ENCODE measurements at places on chromosomes 1 and 21.

DNA sequence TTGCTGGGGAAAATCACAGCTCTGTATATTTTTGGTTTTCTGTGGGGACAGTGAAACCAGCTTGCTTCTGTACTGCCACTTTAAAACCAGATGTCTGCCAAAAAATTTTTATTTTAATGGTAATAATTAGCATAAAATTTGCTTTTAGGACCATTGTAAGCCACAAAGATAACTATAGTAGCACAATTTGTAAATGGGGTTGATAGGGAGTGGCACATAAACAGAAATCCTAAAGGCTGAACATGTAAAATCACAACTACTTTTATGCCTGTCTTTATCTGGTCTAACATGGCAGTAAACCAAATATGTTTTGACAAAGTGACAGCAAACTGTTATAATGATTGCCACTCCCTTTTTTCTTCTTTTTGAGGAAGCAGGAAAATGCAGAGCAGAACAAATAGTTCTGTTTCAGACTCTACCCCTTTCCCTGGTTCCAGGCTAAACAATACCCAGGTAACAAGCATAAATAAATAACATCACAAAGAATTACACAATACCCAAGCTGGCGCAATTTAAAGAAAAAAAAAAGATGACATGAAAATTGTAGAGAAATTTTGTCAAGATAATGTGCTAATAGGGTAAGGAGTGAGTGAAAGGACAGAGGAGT is 24.0 kb upstream of the CCDC181 start:
- DNase-seq = no peak

DNA sequence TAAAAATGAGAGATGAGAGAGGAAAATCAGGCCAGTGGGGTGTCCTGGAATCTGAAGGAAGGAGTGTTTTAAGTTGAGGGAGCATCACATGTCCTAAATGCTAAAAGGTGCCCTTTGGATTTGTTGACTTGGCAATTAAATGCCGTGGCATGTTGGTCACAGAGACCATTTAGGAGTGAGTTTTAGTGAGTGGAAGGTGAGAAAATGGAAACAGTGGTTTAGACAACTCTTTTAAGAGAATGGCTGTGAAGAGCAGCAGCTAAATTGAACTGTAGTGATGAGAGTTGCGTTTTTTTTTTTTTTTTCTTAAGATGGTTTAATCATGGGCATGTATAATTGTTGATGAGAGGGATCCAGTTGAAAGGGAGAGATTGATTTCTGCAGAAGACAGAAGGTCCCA is 95.0 kb downstream of the S1PR1 start:
- DNase-seq = no peak

DNA sequence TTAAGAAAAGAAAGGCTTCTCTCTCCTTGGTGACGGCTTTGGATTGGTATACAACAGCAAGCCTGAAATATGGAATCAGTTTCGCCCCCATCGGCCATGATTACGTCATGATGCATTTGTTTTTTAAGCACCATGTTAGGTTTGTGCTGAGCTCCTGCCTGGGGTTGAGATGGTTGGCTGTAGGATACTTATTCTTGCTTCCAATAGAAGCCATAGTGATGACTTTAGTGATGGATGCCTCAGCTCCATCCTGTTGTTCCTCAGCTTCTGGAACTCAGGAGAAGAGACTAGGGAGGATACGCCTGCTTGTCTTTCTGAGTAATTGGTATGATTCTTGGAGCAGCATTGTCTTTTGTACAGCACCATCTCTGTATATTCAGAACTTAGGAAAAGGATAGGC is 14.7 kb downstream of the XCL1 start:
- no peak for DNase-seq

- no peak for DNase-seq
Measured at GRCh38 chr1:232974971-232975370, 24.6 kb downstream of the NTPCR start.

GRCh38 chr1:190599670-190600069 is 122.0 kb upstream of the BRINP3 start:
- DNase-seq = no peak

- DNase-seq = no peak
Measured at GRCh38 chr1:37037690-37038089, 3.4 kb upstream of the GRIK3 start.

GRCh38 chr21:39637197-39637970 is 24.6 kb downstream of the B3GALT5 start:
- DNase-seq = no peak

GRCh38 chr1:236489710-236490377 is 33.9 kb upstream of the LGALS8 start:
- no peak for DNase-seq

GRCh38 chr1:233479110-233479890 is 134.6 kb upstream of the KCNK1 start:
- no peak for DNase-seq

- no peak for DNase-seq
Measured at GRCh38 chr1:23169727-23170335, 1.2 kb upstream of the LUZP1 start.

GRCh38 chr1:39275836-39276507 is 71.5 kb downstream of the MACF1 start:
- DNase-seq = no peak

DNA sequence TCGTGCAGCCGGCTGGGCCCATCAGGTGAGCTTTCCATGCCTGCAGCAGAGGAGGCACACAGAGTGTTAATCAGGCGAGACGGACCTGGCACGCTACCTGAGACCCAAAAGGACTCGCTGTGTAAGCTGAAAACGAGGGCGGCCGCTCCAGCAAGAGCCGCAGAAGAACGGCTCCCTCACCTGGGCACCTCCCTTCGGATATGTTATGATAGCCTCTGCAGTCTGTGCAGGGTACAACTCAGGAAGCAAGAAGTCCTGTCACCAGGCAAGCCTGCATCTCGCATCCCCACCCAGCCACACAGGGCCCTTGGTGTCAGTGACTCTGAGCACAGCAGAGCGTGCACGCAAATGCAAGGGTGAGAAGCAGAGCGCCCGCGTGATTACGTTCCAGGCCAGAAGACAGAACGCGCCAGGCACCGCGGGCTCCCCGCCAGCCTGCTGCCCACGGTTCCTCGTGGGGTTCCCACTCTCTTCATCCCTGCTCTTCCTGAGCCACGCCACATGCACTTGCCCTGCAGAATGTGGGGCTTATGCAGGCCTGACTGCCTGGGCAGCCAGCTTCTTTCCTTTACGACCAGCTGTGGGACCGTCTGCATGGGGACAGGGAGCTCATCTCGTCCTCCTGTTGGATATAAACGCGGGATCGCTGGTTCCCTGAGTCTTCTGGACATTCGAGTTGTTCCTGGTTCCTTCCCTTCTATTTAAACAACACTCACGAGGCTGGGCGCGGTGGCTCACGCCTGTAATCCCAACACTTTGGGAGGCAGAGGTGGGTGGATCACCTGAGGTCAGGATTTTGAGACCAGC is 20.2 kb upstream of the LRRC47 start:
- no peak for DNase-seq

DNA sequence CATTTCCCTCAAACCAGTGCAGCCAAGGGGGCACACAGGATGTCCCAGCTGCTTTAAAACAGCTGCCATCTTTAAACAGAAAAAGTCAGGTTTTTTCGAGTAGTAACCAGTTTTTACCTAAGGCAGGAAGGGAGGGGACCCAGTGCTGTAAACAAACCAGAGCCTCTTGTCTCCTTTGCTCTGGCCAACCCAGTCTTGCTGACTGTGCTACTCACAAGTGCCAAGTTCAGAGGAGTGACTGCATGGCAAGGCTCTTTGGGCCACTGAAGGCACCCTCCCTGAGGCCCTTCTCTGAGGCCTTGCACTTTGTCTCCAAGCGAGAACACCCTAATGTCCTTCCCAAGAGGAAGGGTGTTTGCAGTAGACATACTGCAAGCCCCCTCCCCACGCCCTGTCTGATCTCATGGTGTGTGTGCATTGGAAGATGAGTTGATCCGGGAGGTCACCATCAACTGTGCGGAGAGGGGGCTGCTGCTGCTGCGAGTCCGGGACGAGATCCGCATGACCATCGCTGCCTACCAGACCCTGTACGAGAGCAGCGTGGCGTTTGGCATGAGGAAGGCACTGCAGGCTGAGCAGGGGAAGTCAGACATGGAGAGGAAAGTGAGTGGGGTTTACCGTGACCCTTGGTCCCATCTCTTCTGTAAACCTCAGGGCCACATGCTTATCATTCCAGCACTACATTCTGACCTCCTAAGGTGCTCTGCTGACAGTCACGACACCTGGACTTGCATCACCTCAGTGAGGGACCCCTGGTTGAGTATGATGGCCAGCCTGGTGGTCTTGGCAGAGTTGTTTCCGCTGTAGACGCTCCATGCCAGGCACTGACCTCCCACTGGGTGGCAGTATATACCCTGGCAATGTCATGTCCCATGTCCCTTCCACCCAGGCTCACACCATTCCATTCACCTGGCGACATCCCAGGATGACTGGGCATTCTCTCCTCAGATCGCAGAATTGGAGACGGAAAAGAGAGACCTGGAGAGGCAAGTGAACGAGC is 4.7 kb downstream of the DNALI1 start:
- no peak for DNase-seq

DNA sequence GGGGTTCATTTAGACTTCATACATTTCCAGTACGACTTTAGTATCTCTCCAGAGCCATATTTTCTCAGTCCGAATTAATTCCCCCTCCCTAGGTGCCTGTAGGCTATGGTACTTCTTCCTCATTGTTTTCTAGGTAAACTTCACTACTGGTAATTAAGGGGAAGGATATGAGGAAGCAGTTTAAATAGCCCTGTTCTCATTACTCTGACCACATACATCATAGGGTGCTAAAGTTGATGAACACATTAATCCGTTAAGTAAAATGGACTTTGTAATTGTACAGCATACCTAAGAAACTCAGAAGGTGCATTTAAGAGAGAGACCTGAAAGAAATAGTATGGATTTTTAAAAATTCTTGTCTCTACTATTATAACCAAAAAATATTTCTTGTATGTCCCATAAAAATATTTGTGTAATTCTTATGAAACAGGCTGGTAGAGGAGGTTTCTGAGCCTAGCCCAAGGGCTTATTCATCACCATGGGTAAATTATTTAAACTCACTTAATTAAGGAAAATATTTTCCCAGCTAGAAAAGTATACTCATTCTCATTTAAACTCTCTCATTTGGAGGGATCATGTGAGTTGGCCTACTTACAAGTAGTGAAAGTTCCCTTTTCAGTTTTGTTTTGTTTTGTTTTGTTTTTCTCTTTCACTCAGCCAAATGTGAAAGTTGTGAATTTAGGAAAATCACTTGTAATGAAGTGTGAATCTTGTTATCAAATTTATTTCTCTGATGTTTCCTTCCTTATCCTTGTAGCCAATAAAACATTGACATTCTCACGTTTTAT is 2.0 kb downstream of the PRMT6 start:
- DNase-seq = no peak

DNA sequence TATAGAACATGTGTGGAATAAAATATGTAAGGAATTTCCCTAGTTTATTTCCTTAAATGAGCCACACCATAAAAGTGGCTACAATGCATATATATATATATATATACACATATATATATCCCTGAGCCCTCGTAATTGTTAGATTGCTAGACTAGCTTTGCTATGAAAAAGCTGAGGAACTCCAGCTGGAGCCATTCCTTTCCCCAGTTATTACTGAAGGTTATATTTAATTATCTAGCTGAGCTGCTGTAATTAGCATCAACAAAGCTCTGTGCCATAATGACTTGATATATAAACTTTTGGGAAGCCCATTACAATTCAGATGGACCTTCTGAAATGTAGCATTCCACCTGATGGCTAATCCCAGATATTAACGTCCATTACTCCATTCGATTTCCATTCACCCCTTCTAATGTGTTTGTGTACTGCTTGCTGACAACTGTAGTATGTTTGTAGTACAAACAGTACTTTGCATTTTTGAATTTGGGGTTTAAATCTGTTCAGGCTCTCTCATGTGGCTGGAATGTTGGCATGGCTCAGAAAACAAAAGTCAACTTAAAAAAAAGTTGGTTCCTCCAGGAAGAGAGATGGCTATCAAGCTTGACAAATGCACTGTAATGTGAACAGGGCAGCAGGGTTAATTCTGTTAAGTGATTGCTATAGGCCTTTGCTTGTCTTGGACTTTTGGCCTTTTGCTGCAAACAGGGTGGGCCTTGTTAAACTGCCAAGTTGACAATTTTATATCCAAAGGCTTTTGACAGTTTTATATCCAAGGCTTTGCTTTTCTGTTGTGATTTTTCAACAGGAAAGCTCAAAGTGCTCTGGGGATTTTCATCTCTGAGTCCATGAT is 170.0 kb downstream of the LTN1 start:
- DNase-seq = no peak

DNA sequence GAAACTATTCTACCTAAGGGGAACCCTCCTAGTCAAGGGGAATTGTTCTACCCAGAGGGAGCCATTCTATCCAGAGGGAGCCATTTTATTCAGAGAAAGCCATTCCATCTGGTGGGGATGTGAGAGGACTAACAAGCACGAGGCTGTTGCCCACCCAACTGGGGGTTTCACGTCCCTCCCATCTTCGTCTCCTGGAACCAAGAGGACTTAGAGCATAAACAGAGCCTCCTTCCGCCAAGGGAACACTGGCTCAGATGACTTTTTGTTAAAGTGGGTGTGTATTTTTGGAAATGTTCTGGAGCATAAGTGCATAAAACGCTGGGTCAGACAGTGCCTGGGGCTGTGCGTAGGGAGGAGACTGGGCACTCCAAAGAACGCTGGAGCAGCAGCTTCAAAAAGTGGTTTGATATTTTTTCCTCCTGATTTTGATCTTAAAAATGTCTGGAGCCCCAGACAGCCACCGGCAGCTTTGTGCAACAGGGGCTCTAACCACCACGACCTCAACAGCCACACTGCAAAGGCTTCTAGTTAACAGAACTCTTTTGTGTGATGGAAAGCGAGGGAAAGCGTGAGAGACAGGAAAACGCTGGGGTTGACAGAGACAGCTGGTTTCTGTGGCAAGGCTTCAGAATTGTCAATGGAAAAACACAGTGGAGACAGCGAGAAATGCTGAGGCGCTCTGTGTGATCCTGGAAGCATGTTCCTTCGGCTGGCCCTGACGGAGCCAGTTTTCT is 363.6 kb upstream of the CAMK1G start:
- no peak for DNase-seq

- DNase-seq = no peak
Measured at GRCh38 chr1:244254467-244254866, 197.2 kb downstream of the ADSS2 start.

- DNase-seq = no peak
Measured at GRCh38 chr1:154352245-154352580, 26.9 kb downstream of the ATP8B2 start.

- no peak for DNase-seq
Measured at GRCh38 chr1:29901624-29902325, 665.5 kb downstream of the PTPRU start.

DNA sequence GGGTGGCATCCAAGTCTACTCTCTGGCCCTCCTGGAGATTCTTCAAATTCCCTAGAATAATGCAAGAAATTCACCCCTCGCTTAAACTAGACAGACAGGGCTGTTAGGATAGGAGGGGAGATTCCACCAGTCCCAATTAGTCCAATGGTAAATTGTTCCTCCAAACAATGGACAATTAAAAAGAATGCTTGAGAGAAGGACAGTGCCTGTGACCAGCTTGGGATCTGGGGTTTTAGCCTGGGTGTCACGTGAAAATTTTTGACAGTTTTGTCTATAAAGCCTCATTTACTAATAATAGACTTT is 177.7 kb upstream of the RAB4A start:
- no peak for DNase-seq

- DNase-seq = peak; percentile 31
Measured at GRCh38 chr1:184743062-184743756, 11.4 kb downstream of the EDEM3 start.
